Effector CD8-positive, alpha-beta T cell (primary cell): ENCODE measurements at places on chromosomes 7 and 10.
A peak's percentile ranks its signal among the peaks of the same experiment; 100 is the strongest.

- DNase-seq: no peak
Observed at GRCh38 chr10:76937181-76937600, 700.4 kb downstream of the KCNMA1 start.

GRCh38 chr7:66747881-66748511, 7.5 kb downstream of the RABGEF1 start:
- no peak for DNase-seq

DNA sequence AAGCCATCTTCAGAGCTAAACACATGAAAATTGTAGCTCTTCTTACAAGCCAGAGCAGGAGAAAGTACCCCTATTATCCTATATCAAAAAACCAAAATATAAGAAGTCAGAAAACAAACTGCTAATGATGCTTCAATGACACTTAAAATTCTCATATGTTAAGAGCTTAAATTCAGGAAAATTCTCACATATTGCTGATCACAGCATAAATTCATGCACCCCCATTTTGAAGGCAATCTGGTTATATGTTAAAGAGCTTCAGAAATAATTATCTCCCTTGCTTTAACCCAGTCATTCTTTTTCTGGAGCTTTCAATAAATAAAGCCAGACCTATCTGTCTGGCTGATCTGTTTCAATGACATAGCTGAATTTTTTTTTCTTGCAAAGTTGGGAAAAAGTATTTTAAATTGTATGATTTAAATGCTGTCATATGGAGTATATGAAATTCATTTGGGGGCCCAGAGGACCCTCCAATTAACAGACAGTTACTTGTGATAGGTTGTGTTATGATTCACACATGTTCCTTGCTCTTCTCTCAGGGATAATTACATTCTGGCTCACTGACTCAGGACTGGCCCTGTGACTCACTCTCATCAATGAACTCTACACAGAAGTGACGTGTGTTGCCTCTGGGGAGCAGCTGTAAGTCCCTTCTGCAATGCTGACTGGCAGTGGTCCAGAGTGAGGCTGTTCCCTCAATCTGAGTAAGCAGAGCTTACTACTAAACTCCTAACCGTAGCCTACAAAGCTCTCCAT, 85.2 kb downstream of the HGF start:
- no peak for DNase-seq

GRCh38 chr10:6030940-6031339, 31.2 kb downstream of the IL2RA start:
- DNase-seq: no peak

DNA sequence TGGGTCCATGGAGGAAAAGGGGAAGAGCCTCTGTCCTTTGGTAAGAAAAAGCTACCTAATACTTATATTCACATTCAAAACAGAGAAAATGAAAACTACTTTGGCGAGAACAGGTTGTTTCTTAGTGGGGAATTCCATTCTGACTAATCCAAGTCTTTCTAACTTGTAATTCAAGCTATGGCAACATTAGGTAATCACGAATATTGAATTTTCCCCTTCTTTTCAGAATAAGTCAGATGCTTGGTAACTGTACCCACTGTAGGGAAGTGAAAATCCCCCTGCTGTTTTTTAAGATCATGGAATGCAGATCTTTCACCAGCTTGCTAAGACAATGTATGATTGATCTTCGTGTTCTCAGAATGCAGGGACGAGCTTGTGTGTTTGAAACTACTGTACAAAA, 384.4 kb downstream of the TCERG1L start:
- DNase-seq: no peak

GRCh38 chr10:62816331-62817120, at the start of gene EGR2:
TSS of gene EGR2 (minus strand) at chr10:62816366. CDS start at chr10:62816029, 337 bp downstream.
- peak; percentile 91 for DNase-seq

GRCh38 chr10:114252883-114253282, 13.8 kb downstream of the VWA2 start:
- no peak for DNase-seq
